SHP77 (cell line): ENCODE measurements at places on chromosomes 12 and 14.

GRCh38 chr14:91376547-91377477, 40.8 kb downstream of the CCDC88C start:
- peak; percentile 60 for DNase-seq

DNA sequence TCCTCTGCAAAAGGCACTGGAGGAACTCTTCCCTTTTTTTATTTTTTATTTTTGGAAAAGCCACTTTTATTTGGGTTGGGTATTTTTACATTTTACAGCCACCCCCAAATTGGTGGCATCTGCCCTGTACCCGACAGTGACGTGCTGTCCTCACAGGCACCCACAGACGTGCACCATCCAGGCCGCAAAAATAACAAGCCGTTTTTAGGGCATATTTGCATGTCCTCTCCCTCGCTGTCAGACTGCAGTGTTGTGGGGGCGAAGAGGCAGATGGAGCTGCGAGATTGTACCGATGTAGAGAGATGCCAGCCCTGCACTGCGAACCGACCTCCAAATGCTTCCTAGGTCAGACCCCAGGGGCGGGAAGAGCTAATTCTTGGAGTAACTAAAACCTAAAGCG, 12.2 kb downstream of the JDP2 start:
- no peak for DNase-seq

- DNase-seq: no peak
Observed at GRCh38 chr12:91685917-91686316, 459.7 kb downstream of the BTG1 start.

DNA sequence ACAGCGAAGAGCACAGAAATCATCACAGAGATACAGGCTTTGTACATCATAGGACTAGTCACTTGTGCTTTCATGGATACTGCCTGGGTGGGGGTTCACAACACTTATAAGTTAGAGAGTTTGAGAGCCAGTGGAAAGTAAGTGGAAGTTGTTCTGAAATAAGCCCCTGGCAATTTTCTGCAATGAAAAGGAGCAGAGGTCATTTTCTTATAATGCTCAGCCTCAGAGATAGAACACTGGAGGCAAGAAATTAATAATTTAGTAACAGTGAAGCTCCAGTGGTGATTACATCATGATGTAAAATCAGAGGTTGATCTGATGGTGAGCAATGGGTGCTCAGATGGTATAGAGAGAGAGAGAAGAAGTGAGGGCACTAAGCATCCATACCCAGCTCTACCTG, 5.8 kb downstream of the KRT6A start:
- DNase-seq: no peak

DNA sequence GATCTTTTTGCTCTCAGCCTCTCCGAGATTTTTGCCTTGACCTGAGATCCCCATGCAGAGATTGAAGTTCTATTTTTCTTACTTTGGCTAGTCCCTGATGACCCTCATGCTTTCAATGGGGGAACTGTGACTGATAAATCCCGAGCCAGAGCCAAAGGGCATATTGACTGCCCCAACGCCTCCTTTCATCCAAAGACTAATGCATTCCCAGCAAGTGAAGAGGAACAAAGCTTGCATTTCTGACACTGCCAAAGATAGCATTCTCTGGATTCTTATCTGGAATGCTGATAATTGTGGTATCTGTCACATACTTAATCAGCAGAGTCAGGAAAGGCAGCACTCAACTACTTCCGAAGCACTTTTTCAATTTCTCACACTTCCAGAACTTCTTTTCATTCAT, 152.3 kb upstream of the EGLN3 start:
- DNase-seq: no peak

- peak; percentile 3 for DNase-seq
Observed at GRCh38 chr12:21413369-21414277, 23.8 kb upstream of the PYROXD1 start.

GRCh38 chr12:49972641-49973360, at the start of gene AQP6:
AQP6 (plus strand) TSS chr12:49972947; CDS start chr12:49973174, 227 bp downstream.
- DNase-seq: no peak

DNA sequence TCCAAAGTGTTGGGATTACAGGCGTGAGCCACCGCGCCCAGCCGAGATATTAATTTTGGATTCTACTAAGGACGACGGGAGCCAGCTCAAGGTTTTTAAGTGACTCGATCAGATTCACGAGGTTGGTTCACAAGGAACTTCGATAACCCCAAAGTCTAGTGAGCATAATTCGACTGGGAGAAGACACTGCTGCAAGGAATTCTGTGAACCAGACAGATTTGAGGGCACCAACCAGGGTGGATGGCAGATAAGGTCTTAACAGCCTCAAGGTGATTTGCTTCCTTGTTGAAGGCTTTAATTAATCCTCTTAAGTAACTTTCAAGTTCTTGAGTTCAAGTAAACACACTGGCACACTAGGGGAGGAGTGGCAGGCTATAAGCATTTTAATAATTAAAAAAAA, 1.1 kb upstream of the KLHDC2 start:
- no peak for DNase-seq
